Kasumi-1 (cell line): ENCODE measurements at places on chromosomes 1 and 21.

DNA sequence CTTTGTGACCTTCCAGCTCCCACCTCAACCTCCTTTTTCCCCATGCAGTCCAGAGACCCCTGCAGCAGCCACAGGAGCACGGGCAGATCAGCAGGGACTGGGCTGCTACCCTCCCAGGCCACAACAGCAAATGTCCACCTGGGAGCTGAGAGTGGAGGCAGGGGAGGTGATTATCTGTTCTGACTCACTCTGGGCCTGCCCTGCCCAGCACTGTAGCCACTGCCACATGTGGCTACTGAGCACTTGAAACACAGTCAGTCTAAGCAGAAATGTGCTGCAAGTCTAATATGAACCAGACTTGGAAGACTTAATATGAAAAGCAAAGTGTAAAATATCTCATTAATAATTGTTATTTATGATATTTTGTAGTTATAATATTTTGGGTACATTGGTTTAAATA is 148.9 kb upstream of the VANGL1 start:
- DNase-seq: no peak

GRCh38 chr1:53656747-53657530 is 82.0 kb downstream of the GLIS1 start:
- DNase-seq: peak; percentile 29

- no peak for DNase-seq
Measured at GRCh38 chr1:210342986-210343780, 14.5 kb downstream of the HHAT start.

DNA sequence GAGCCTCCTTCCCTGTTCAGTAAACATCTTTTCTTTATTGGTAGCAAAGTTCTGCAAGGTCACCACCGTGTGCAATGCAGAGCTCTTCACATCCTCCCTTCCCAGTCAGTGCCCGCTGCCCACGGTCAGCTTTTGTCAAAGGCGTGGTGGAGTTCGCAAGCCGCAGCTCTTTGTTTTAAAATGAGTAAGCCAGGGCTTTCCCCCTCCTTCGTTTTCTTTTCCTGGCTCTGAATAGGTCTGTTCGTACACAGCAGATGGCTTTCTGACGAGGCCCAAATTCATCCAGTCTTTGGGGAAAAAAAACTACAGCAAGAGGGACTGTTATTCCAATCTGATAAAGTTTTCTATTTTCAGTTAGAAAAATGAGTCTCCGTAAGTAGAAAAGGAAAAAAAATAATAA is 153.2 kb downstream of the LRIG2 start:
- no peak for DNase-seq

DNA sequence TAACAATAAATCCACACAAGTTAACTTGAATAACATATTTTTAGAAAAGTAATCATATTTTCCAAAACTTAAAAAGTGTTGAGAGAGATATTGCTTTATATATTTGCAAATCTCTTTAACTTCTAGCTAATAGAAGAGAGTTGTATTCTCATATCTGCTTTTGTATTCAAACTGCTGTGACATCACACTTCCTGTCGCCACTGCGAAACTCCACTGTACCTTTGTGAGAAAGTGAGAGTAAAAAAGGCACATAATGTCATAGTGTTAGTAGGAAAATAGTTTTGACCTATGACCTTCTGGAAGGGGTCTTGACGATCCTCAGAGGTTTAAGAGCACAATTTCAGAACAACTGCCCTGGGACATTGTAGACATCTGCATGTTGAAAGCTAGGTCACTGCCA is 21.6 kb downstream of the AK5 start:
- DNase-seq: no peak

DNA sequence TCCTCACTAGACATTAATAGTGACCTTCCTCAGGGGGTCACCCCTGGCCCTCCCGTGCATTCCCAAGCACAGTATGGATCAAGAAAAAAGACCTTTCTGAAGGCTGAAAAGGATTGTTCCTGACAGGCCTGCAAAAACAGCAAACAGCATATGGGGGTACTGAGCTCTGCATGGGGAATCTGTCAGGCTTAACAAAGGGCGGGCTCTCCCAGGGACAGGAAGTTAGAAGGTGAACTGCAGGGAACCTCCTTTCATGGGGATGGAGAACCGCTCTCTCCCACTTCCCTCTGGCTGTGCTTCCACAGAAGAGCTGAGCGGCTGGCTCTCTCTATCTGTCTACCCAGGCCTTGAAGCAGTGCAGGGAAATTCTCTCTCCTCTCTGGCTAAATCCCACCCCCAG is 91.7 kb downstream of the DTL start:
- DNase-seq: no peak

DNA sequence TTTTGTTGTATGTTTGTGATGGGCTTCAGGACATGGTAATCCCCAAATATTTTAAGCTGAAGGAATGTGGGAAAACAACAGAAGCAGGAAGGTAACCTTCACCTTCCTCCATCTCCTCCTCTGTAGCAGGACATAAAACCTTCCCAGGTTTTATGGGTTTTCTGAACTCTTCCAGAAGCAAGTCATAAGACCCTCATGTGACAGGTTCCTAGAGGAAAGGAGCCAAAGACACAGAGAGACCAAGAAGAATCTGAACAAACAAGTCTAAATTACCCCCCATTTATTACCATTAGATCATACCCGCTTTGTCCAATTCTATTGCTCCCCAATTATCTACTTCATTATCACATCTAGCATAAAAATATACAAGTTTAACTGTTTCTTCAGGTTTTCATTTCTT is 28.8 kb downstream of the SCMH1 start:
- no peak for DNase-seq
